Astrocyte of the cerebellum (primary cell): ENCODE measurements at places on chromosomes 13 and 19.

DNA sequence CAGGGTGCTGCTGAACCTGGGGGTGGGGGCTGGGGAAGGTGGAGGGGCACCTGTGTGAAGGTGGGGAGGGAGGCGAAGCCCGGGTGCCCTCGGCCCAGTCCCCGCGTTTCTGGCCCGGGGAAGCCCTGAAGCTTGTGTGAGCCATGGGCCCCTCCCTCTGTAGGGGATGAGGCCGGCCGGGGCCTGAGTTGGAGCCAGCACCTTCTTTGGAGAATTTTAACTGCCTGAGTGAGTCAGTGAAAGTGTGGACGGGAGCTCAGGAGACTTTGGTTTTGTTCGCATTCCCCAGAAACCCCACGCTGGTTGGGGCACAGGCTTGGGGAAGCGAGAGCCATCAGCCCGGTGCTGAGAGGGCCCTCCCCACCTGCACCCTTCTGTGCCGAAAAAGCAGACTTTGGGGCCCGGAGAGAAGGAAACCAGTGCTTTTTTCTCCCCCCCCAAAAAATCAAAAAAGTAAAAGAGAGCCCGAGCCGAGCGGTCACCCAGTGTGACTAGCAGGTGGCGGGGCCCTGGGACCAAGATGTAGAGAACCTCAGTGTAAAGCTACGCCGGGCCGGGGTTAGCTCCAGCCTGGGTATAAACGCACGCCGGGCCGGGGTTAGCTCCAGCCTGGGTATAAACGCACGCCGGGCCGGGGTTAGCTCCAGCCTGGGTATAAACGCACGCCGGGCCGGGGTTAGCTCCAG lies 45.1 kb downstream of the TMEM255B start:
- no peak for DNase-seq

GRCh38 chr13:99065235-99066015 lies 87.6 kb upstream of the DOCK9 start:
- no peak for DNase-seq

DNA sequence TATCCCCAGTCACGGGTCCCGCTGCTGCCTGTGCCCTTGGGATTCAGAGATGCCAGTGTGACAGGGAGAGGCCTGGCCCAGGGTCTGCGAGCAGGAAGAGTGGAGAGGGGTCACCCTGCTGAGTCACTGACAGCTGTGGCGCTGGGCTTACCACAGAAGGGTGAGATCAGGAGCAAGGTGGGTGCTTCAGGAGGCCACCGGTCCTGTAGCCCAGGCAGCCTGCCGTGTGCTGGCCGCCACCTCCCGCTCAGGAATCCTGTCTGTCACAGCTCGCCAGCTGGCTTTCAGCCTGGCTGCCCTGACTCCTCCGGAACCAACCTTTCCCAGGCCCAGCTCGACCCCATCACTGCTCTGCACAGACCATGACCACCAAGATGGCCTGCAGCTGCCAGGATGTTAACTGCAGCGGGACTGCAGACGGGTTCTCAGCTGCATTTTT lies 25.3 kb downstream of the NAXD start:
- DNase-seq = no peak

DNA sequence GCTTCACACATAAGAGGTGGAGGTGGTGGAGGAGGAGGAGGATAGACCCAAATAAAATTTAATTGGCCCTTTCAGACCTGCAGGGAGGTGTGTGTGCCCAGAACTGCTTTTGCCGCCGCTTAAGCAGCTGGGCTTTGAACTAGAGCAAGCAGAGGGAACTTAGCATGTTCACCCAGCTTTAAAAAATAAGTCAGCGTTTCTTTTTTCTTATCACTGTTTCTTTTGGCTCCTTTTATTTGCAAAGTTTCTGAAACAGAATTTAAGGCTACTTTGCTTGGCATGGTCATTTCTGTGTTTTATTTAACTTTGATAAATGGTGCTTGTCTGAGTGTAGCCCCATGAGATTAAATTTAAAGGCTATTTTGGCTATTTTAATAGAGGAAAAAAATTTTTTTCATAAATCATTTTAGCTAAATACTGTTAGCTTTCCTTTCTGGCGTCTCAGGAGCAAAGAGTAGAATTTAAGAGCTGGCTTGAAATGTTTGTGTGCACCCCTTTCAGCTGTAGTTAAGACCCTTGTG lies 43.3 kb upstream of the RNF113B start:
- no peak for DNase-seq

DNA sequence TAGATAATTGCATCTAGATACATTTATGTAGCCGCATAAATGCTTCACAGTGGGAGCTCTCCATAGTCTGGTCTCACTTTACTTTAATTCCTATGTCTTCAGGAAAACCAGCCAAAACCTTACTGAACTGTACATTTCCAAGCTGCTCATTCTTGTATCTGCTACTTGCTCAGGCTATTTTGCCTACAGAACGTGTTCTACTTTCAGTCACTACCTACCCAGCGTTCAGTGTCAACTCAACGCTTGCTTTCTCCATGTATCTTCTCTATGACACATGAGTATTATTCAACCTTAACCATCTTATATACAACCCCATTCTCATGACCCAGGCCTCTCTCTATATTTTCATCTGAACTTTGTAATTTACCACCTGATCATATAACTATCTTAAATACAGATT lies 101.9 kb downstream of the KLF12 start:
- no peak for DNase-seq

GRCh38 chr19:9018163-9018875 lies 8.1 kb upstream of the MUC16 start:
- DNase-seq = no peak

- peak; percentile 91 for DNase-seq
These were observed 10.0 kb downstream of the CFD start for GRCh38 chr19:869245-870177.

- DNase-seq = no peak
These were observed 13.1 kb upstream of the CEACAM19 start for GRCh38 chr19:44658069-44658733.

DNA sequence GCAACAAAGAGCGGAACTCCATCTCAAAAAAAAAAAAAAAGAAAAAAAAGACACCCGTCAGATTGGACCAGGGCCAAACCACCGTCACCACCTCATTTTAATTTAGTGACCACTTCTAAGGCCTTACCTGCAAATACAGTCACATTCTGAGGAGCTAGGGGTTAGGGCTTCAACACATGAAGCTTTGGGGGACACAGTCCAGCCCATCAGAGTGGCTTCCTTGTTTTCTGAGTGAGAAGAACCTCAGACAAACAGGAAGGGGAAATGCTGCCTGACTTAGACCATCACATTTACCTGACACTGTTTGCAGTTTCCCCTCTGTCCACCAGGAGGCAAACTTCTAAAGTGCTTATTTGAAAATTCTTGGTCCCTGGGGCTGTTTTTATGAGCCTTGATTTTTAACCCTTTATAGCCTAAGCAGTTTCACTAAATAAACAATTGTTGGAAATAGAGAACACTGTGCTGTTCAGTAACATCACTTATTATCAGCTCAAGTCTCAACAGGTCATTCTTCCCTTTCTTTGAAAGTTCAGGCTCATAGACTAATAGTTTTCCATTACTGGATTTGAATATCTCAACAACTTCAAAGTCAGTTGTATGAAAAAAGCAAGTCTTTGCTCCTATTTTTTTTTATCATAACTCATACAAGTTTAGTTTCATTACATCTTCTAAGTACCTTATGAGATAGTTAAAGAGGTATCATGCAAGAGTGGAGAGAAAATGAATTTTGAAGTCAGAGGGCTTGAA lies 74.9 kb upstream of the WASF3 start:
- DNase-seq = peak; percentile 65

DNA sequence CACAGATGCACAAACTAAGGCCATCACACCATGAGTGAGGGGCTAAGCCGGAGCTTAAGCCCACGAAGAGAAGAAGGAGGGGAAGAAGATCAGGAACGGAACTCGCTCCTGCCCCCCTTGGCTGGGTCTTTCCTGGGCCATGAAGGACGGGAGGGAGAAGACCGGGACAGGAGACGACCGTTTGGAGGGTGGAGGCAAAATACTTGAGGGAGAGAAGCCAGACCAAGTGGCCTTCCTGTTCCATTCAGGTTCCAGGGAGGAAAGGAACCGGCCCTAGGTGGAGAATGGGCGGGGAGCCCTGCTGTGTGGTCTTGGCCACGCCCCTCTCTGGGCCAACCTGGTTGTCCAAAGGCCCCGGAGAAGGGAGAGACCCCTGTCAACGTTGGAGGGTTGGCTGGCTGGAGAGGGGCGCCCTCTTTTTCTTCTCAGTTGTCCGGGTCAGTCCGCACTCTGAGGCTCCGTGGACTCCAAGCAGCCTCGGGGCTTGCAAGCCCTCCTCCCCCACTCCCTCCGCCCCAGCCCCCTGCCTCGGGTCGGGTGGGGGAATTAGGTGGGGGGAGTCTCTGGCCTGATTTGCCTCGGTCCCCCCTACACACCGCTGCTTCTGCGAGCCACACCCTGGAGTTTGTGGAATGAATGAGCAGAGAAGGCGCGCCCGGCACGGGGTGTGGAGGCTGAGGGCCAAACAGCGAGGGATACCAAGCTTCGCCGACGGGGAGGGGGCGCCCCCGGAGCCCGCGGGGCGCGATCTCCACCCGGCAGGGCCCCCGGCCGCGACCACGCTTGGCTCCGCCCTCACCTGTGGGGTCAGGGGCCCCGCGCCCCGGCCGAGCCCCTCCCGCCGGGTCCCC lies 757 bp downstream of the FBN3 start:
- no peak for DNase-seq

DNA sequence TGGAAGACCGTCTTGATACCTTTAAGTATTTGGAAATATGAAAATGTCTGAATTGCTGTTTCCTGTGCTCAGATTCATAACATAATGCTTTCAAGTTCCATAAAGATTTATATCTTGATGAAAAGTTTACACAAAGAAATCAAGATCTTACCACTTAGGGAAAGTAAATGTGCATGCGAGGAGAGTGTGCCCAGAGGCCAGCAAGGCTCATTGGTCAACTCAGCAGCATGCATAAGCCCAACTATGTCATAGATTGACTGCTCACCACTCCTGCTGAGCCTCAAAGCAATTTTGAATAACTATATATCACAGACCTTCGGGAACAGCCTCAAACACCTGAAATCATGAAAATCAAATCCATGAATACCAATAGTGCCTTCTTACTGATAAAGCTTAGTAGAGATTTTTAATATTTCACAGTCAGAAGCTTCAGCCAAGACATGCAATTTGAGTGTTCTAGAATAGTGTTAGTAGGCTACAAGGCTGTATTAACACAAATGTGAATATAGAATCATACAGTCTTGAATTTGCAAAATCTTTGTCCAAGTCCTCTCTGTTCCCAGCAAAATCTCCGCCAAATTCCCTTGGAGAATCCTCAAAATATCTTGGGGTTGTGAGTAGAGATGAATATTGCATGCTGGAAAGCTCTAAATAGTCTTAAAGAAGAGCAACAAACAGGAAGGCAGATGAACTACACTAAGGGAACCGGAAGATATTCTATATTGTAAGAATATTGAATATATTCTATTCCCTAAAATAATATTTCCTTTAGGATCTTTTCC lies 124.1 kb downstream of the DCLK1 start:
- no peak for DNase-seq

DNA sequence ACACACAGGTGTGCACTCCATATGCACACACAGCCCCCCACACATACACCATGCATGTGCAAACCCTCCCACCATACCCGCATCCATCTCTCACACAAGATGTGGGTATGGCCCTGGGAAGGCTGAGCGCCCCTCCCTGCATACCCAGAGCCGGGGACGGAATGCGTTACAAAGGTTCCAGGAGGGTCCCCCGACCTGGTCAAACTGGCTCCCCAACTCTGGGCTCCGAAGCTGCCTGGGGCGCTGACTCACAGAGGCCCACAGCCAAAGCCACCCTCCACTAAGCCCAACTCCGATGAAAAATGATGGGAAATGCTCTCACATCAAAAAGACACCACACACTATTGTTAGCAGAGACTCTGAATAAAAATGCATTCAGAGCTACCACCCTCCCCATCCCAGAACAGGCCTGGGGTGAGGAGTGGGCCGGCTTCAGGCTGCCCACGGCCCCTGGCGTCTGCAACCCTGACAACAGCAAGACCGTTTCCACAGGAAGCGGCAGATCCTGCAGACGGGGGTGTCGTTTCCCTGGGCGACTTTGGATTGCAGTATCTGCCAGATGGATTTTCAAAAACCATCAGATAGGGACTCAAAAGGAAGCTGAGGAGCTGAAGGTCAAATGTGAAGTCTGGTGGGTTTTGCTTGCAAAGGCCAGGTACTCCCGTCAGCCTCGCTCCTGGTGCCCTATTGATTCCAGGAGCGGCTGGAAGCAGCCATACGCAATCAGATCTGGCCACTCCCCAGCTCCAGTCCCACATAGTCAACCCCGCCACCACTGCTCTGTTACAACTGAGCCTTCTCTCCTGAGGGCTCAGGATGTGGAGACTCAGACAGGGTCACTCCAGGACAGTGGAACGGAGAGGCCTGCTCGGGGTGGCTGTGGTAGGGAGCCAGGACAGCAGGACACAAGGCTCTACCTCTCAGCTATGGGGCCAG lies 14.3 kb downstream of the PEPD start:
- no peak for DNase-seq

DNA sequence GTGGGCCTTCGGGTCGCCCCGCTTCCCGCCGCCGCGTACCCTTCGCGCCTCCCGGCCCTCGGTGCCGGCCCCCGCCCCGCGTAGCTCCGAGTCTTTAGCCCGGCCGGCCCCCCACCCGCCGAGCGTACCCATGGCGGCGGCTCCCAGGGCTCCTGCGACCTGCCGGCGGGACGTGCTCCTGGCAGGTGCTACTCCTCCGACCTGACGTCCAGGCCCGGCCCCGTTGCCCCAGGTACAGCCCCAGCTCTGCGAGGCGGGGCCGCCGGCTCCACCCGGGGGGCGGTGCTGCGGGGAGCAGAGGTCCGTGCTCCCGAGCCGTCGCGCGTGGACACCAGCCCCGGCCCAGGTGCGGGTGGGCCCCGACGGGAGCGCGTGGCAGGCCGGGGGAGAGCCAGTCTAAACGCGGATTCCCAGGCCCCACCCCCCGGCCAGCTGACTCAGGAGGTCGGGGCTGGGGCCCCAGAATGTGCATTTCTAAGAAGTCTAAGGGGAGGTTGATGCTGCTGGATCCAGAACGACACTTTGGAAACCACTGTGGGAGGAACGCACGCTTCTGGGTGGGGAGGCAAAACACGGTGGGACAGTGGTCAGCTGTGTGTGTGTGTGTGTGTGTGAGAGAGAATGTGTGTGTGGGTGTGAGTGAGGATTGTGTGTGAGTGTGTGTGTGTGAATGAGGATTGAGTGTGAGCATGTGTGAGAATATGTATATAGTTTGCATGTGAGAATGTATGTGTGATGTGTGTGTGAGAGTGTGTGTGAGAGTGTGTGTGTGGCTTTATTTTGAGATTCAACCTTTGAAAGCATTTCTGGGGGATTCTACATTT lies at the start of gene SLC15A1:
SLC15A1 (minus strand) TSS at position 206 of the 824 bp plus-strand sequence; CDS start at position 132, 74 bp downstream.
- no peak for DNase-seq

DNA sequence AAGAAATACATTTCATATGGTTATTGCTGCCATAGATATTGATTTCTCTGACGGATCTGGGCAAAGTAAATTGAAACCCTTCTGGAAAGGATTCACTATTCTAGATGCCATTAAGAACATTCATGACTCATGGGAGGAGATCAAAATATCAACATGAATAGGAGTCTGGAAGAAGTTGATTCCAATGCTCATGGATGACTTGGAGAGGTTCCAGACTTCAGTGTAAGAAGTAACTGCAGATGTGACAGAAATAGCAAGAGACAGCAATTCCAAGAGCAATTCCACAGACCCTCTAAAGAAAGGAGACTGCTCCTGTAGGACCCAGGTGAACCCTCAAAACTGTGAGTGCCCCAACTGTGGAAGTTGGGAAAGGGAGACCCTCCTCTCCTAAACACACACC lies 30.9 kb upstream of the KCTD12 start:
- no peak for DNase-seq

- no peak for DNase-seq
These were observed 19.7 kb downstream of the VWA8 start for GRCh38 chr13:41941174-41941573.

GRCh38 chr19:1069009-1069779 lies 2.2 kb downstream of the ARHGAP45 start:
- no peak for DNase-seq

GRCh38 chr13:38395497-38395788 lies 45.8 kb downstream of the UFM1 start:
- DNase-seq = no peak
